T-helper 9 cell (primary cell): ENCODE measurements at places on chromosomes 7 and 10.

DNA sequence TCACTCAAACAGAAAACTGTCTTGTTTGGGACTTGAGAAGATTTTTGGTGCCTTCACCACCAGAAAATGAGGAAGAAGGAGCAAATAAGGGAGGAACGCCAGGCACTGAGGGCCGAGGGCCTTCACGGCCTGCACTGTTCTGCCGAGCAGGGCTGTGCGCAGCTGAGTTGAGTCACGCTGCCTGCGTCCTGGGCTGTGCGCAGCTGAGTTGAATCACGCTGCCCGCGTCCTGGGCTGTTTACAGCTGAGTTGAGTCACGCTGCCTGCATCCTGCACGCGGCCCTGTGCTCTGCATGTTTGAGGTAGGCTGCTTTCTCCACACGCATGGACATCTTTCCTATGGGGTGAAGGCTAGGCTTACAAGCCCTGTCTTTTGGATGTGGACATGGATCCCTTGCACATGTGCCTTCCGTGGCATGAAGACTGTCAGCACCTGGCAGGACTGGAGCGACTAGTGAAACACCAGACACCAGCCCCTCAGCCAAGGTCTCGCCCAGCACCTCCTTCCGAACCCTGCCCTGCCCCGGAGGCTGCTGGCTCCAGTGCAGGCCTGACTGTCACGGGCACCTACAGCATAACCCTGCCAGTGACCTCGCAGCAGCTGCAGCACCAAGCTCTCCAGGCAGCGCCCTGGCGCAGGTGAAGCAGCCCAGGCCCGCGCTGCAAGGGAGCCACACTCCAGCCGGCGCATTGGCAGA lies 96.7 kb downstream of the HTR5A start:
- no peak for DNase-seq

- DNase-seq, result no peak
Observed at GRCh38 chr7:37945336-37945735, 24.9 kb downstream of the EPDR1 start.

GRCh38 chr10:61120805-61121204 lies 176.8 kb upstream of the RHOBTB1 start:
- no peak for DNase-seq

DNA sequence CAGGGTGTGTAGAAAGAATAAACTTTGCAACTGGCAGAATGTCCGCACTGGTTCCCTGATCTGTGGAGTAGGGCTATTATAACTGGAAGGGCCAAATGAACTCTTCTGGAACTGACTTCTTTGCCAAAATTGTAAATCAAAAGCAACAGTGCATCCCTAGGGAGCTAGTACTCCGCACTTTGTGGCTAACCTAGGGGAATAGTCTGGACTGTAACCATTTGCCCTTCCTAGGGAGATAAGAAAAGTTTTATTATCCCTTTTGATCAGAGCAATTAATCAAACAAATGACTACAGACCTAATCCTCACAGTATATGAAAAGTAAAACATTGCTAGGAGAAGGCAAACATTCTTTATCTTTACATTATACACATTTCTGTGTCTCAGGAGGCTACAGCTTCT lies 45.5 kb upstream of the STEAP1B start:
- no peak for DNase-seq

DNA sequence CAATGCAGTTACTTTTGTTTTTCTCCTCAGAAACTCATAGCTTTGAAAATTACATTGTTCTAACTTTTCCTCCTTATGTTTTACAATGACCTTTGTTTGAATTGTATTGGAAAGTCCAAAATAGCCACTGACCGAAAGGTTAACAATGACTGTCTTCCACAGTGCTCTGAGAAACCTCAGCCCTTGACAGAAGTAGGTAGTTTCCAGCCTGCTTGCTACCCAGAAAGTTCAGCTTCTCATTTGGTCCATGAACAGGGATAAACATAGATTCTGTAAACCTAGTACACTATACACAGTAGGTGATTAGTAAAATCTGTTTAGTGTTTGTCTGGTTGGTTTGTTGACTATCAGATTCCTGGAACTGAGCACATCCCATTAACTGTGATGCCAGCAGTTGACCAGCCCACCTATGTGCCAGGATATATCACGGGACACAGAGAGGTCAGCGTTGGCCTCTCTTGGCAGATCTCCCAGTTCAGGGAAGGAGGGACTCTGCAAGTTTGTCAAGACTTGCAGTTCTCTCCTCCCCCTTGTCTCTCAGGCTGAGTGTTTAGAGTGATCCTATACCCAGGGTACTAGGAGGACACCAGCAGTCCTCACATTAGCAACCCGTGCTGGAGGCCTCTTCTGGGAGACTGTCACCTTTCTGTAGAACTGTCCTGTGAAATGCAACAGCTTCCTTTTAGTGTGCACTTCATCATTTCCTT lies 297.6 kb downstream of the ARHGAP12 start:
- no peak for DNase-seq

DNA sequence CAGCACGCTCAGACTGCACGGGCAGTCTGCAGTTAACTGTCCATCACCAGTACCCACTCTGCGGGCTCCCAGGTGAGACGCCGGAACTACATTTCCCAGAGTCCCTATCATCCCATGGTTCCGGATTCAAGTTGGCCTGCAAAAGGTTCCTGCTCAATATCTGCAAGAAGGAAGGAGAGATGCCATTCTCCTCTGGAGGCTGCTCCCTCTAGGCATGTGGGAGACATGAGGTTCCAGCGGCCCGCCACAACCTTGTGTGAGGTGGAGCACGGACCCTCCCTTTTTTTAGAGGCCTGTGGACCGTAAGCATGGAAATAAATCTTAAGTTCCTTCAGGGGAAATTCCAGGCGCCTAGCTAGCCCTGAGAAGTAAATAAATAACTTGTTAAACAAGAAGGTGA lies 29.7 kb downstream of the NUP42 start:
- DNase-seq, result no peak

- DNase-seq, result no peak
Observed at GRCh38 chr7:5472432-5473315, 49.0 kb upstream of the TNRC18 start.

GRCh38 chr7:82534684-82535083 lies 91.1 kb upstream of the CACNA2D1 start:
- DNase-seq, result no peak

DNA sequence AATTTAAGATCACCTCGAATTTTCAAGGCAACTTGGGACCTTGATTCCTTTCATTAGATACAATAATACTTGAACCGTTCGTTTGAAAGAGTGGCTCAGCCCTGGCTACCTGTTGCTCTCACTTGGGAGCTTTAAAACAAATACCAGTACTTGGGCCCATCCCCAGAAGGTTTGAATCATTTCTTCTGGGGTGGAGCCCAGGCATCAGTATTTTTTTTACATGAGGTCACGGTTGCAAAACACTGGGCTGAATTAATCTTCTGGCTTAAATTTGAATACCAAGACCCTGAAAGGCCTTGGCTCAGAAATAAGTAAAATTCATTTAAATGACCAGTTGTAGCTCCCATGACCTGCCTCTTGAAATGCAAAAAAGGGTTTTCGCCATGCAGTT lies 214.9 kb downstream of the CREB5 start:
- DNase-seq, result no peak

DNA sequence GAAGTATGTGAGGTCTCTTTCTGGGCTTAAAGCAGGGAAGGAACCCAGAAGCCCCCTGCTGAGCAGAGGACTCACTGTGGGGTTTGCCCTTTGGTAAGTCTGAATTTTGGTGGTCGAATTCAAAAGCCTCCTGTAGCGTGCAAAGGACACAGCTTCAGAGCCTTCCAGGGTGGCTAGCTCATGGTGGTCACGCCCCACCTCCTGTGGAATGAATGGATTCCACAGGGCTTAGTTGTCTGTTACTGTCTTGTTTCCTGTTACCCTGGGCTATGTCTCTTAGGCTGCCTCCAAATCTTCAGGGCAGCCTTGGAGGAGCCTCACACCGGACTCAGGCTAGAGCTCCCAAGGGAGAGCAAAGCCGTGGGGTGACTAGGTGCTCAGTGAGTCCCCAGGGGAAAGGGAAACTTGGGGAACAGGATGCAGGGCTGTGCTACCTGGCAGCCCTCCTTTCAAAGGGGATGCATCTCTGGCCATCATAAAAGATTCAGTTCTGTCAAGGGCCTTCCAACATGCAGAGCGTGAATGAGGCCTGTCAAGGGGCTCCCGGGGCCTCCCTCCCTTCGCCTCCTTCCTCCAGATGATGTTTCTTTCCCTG lies 211.7 kb downstream of the CCSER2 start:
- DNase-seq, result no peak

DNA sequence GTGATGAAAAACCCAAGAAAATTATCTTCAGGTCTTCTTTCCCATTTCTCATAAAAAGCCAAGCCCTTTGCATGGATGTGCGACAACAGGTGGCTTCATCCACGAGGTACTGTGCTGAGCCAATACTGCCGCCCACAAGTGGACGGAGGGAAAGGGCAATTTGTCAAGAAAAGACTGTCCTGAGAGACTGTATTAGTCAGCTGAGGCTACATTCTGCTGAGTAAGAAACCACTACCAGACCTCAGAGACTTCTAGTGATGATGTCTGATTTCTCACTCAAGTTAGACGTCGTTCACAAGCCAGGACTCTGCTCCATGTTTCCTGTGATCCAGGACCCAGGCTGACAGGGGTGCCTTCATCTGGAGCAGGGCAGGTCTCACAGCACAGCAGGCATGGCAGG lies 171.5 kb upstream of the CDCA7L start:
- no peak for DNase-seq

DNA sequence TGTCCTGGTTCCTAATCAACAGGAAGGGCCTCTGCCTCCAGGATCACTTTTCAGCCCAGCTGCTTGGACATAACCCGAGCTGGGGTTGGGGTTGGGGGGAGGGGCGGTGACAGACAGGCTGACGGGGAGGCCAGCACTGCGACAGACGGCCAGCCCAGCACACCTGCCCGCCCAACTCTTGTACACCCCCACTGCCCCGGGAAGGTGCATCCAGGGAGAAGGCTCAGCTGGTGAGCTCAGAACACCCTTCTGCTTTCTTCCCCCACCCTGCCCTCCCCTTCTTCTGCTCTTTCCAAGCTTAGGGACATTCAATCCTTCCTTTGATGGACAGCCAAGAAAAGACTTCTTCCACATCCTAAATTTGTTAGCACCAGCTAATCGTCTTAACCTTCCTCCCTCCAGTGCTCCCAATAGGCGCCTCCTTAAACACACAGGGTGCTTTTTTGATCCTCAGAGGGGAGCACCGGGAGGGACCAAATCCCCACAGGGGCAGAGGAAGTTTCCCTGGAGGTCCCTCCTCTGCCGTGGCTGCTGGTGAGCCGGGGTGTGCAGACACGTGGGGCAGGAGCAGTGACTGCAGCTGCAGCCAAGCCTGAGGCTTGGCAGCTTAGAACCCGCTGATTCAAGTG lies 44.7 kb downstream of the COL13A1 start:
- no peak for DNase-seq

- no peak for DNase-seq
Observed at GRCh38 chr10:131621784-131622624, 278.8 kb upstream of the PPP2R2D start.

DNA sequence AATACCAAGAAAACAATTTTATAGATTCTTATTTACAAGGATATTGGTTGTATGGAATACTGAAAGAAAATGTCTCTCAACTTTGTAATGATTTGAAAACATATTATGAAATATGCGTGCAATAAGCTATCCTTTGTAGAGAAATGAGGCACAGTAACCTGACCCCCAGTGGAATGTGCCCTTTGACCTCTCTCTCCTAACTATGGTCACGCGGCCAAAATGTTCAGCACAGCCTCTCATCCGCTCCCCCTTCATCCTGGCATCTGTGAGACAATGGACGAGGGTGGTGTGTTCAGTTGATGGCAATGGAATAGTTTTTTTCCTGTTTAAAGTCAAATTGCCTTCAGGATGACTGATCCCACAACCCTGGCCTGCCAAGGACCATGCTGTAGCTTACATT lies 13.3 kb downstream of the BEND7 start:
- no peak for DNase-seq

- DNase-seq, result no peak
Observed at GRCh38 chr7:108667216-108667615, 97.5 kb downstream of the DNAJB9 start.

GRCh38 chr10:30645340-30645827 lies 15.8 kb upstream of the LYZL2 start:
- DNase-seq, result no peak

- DNase-seq, result no peak
Observed at GRCh38 chr10:71468363-71469094, 71.8 kb downstream of the CDH23 start.

DNA sequence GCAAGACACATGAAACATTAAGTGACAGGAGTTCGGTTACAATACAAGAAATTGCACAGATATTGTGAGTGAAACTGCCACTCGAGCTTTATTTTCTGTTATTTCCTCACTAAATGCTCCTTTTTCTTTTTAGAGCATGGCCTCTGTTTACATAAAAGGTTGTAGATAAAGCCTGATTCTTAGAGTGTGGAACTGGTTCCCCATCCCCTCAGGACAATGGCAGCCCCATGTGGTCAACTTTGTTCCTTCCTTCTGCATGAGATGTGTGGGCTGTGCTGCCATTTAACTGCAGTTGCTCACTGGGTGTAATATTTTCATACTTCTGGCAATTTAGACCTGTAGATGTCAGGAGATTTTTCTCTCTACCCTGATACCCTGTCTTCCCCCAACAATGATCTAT lies 70.2 kb downstream of the LRGUK start:
- DNase-seq, result no peak

GRCh38 chr7:138245682-138246081 lies 169.4 kb downstream of the AKR1D1 start:
- no peak for DNase-seq

DNA sequence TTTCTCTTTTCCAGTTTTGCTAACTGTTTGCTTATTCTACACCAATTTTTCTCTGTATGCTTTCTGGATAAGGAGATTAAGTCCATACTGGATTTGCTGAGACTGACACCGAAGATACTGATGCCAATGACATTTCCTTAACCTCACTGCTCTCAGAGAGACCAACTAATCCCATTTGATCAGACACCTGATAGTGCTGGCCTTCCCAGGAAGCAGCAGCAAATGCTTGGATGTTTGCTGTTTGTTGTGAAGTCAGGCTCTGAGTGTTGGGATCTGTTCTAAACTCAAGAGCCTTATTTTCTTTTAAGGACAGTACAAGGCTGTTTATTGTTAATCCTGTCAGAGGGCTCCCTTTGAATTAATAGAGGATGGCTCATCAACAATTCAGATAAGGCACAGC lies 143.3 kb downstream of the ANK3 start:
- DNase-seq, result no peak

GRCh38 chr10:123808906-123809305 lies 82.7 kb downstream of the CPXM2 start:
- no peak for DNase-seq

GRCh38 chr7:90413185-90413528 lies 9.9 kb downstream of the CLDN12 start:
- no peak for DNase-seq

GRCh38 chr10:109019001-109019424 lies 904.3 kb downstream of the XPNPEP1 start:
- no peak for DNase-seq

GRCh38 chr7:40843338-40843985 lies 708.7 kb downstream of the SUGCT start:
- no peak for DNase-seq
